ENCODE measurements at places on chromosomes 2 and 18.

DNA sequence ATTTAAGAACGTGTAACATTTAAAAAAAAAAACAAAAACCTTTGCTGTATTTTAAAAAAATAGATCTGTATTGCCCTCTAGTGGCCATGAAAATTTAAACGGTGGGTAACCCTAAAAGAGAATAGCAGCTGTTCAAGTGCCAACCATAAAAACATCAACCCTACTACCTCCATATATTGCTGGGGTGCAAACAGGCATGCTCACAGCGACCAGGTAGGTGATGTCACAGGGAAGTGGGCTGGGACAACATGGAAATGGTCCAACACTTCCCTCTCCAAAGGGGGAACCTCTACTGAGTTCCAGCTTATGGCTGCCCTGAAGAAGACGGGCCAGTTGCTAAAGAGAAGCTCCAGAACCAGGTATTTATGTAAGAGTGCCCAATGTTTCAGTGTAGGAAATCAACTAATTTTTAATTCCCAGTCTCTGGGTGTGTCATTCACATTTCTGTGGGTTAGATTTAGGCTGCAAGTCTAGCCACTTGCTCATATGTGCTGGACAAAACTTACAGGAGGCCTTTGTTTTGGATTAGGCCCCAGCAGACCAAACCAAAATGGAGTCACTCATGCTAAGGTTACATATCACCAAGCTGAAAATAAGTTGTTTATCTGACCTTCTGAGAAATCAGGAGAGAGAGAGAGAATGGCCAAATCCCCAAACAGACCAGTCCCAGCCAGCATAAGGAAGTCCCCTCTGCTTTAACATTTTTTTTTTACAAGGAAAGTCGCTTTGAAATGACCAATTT lies 54.5 kb downstream of the SKA1 start:
- no peak for DNase-seq

GRCh38 chr18:3265564-3266033 lies 3.7 kb downstream of the MYL12B start:
- no peak for DNase-seq

GRCh38 chr2:241352227-241352626 lies 3.9 kb upstream of the FARP2 start:
- no peak for DNase-seq

DNA sequence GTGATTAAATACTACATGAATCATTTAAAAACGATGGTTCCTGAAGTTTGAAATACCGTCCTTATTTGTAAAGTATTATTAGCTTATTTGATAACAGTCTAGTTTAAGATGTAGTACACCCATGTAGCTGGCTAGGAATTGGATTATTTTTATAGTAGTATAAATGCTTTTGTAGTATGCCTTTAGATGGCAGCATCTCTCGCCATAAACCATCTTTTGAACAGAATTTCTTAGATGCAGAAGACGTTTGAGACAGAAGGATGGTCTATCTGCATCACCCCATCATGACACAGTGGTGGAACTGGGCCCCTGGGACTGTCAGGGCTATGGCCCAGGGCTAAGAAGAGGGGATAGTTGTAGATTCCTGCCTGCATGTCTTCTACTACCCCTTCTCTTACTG lies 152.7 kb downstream of the WDSUB1 start:
- no peak for DNase-seq

- DNase-seq = no peak
Observed at GRCh38 chr2:74004212-74005182, 19.8 kb downstream of the TET3 start.

- no peak for DNase-seq
Observed at GRCh38 chr2:57407772-57408201, 638.8 kb upstream of the VRK2 start.

DNA sequence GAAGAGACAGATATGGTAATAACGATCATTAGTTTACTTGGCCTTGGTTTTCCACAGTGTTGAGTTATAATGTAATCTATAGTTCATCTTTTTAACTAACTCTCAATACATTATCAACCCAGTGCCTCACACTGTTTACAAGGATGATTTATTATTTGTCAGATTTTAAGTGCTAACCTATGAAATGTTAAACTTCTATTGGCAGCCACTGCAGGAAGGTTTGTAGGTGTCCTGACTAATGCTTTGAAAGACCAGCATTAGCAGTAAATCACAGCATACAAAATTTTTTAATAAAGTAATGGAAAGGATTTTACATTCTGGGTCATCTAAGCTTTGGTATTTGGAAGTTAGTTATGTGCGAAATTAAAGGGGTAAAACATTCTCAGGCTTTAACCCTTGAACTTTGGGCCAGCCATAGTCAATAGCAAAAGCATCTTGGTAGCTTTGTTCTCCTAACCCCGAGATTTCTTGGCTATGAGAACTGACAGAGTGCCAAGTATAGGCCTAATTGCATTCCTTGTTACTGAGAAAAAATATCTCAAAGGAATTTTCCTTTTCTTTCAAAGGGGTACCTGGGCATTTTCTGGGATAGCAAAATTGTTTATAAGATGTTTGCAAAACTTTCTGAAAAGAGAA lies 30.6 kb downstream of the SPATS2L start:
- no peak for DNase-seq

GRCh38 chr2:162111958-162112850 lies 38.2 kb upstream of the DPP4 start:
- no peak for DNase-seq

DNA sequence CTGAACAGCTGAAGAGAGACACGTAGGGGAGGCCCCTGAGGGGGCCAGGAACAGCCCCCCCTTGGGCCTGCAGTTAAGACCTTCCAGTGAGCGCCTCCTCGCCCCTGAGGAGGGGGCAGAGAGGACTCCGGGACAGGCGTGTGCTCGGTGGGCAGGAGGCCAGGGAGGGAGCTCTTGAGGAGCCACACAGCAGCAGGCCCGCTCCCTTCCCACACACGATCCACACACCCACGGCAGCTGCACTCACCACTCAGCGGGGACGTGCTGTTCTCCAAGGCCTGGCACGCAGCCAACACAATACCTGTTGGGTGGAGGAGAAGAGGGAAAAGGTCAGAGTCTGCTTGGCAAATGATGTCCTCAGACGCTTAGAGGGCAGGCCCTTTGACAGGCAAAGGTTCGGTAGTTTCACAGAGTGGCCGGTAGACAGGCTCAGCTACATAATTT lies 39.0 kb downstream of the TGFA start:
- no peak for DNase-seq
